CD4-positive, alpha-beta T cell treated with Interleukin-1 beta for 1 hour (primary cell): ENCODE measurements at places on chromosomes 13 and 19.

DNA sequence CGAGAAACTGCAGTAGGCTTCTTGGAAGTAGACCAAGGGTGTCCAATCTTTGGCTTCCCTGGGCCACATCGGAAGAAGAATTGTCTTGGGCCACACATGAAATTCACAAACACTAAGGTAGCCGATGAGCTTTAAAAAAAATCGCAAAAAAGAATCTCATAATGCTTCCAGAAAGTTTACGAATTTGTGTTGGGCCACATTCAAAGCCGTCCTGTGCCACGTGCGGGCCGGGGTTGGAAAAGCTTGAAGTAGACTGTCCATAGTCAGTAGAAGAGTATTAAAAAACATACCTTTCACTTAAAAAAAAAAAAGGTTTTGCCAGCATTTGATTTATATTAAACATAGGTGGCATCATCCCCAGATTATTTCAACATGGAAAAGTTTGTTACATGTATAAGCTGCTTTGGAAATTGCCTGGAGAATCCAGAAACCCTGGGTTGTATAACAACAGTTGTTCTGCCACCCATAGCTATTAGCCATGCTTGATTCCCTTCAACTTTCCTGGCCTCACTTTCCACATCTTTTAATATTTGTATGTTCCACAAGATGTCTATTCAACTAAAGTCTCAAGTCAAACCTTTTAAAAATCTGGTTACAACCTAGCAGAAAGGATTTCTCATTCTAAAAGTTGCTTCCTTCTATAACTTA, 1.0 kb downstream of the IFT88 start:
- no peak for DNase-seq

GRCh38 chr19:5314012-5314906, 26.4 kb downstream of the PTPRS start:
- DNase-seq = no peak

DNA sequence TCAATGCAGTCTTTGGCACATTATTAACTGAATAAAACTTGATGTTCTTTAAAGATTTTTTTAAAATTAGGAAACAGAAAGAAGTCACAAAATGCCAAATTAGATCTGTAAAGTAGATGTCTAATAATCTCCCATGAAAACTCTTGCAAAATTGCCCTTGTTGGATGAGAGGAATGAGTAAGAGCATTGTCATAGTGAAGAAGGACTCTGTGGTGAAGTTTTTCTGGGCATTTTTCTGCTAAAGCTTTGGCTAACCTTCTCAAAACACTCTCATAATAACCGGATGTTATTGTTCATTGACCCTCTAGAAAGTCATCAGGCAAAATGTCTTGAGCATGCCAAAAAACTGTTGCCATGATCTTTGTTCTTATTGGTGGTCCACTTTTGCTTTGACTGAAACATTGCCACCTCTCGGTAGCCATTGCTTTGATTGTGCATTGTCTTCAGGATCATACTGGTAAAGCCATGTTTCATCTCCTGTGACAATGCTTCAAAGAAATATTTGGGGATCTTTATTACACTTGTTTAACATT, 549.3 kb downstream of the LIG4 start:
- no peak for DNase-seq

- no peak for DNase-seq
These were observed 98.7 kb downstream of the FAM216B start for GRCh38 chr13:42880056-42880605.

GRCh38 chr13:110419381-110419791, 112.3 kb downstream of the COL4A2 start:
- no peak for DNase-seq

DNA sequence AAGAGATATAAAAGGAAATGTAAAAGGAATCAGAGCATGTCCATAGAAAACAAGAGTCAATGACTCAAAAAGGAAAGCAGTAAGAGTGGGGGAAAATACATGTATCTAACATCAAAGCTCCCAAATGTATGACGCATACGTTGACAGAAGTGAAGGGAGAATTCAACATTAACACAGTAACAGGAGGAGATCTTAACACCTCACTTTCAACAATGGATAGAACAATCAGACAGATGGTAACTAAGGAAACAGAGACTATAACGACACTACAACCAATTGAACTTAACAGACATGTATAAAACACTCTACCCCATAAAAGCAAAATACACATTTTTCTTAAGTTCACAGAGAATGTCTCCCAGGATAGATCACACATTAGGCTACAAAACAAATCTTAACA, 774.8 kb upstream of the ARGLU1 start:
- no peak for DNase-seq

DNA sequence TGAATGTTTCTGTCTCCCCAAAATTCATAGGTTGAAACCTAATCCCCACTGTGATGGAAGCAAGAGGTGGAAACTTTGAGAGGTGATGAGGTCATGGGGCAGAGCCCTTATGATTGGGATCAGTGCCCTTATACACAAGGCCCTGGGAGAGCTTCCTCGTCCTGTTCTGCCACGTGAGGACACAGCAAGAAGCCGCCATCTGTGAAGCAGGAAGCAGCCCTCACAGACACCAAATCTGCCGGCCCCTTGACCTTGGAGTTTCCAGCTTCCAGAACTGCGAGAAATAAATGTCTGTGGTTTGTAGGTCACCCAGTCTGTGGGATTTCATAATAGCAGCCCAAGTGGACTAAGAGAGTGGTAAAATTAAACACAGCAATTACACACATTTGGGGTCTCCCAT, 737.4 kb downstream of the UQCRFS1 start:
- DNase-seq = no peak

DNA sequence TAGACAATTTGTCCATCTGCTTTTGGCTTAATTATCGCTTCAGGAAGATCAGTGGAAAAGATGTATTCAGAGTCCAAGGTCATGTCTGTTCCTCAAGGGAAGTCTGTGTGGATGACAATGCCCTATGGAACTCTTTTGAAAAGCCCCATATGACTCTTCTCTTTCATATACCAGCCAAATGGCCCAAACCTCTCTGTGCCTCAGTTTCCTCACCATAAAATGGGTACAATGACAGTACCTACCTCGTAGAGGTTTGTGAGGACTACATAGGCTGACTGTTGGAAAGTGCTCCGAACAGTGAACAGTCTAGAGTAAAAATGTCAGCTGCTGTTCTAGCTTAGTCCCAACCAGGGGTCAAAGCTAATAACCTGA, 104.6 kb downstream of the COL4A2 start:
- DNase-seq = no peak

- no peak for DNase-seq
These were observed 1364.9 kb upstream of the MIR17HG start for GRCh38 chr13:89982407-89983095.

GRCh38 chr13:47148543-47148942, 251.7 kb upstream of the HTR2A start:
- DNase-seq = no peak

DNA sequence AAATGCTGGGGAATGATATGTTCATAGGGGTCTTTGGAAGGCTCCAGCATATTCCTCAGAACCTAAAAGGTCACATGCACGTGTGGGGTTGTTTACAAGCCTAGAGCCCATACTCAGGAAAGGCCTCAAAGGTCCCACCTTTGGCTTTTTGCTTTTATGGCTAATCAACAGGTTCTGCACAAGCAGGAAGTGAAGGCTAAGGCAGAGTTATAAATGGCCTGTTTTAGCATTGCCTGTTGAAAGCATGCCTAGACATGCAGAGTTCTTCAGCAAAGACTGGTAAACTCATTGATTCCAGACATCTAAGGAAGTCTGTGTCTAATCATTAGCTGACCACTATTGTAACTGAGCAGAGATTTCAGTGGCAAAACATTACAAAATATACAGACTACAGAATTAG, 198.3 kb downstream of the KCNRG start:
- no peak for DNase-seq

DNA sequence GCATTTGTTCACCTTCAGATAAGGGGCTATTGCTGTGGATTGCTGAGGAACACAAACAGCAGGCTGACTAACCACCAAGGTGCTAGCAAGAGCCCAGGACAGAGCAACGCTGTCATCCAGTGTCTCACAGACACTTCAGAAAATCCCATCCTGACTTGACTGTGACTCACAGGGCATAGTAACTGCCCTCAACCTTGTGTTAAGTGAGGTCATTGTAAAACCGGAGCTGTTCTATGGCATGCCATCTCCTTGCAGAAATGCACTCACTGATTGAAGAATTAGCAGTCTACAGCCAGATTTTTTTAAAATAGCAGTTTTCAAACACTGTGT, 51.1 kb downstream of the TNFRSF19 start:
- no peak for DNase-seq

DNA sequence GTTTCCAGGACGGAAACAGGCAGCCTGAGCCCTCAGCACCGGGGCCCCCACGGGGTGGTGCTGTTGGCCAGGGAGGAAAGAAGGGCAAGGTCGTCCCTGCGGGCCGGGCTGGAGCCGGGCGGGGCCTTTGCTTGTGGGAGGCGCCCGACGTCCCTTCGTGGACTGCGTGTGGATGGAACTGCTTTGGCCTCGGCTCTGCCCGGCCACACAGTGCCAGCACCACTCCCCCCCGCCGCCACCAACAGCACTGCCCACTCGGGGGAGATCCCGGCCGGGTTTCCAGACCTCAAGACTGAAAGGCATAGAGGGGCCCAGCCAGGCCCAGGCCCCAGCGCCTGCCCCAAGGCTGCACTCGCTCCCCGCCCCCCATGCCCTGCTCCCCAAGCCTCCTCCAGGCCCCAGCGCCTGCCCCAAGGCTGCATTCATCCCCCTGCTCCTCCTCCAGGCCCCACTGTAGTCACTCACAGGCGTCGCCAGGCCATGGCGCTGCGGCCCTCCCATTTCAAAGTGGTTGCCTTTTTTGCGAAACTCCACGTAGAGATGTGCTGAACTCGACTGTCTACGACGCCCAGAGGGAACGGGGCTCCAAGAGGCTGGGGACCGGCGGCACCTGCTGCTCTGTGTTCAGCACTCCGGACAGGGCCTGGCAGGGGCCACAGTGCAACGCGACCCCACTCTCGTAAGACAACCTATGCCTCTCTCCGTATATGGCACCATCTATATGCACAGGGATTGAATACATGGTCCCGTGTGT, 22.5 kb downstream of the C13orf46 start:
- peak; percentile 67 for DNase-seq

- DNase-seq = no peak
These were observed 27.3 kb upstream of the SLC7A10 start for GRCh38 chr19:33252971-33253370.

DNA sequence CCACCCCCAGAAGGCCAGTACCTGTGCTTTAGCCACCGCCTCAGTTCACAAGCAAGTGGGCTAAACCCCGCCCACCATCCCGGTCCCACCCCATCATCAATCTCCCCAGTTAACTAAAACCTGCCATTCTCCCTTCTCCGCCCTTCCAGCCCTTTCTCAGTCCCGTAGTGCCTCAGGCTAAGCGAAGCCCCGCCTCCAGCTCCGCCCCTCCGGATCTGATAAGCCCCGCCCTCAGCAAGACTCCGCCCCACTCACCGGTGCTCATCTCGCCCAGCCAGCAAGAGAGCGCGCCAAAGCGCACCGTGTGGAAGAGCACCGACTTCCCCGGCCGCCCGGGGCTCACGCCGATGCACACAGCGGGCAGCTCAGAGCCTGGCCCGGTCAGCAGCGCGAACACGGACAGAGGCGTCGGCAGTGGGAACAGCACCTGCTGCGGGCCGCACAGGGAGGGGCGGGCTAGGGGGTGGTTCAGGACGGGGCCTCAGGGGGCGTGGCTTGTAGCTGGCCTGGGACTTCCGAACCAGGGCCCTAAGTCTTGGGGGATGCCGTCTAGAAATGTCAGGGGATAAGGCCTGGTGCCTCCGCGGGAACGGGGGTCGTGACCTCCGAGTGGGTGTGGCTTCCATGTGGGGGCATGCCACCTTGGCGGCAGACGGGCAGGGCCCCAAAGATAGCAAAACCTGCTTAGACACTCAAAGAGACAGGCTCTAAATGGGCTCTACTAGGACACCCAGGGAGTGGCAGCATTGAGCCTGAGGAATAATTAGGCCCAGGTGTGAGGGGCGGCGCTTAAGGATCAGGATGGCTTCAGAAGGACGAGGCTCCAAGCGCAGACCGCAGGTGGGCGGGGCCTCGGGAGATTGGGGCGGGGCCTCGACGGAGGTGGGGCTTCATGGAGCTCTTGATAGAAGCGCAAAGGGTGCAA, 21.4 kb downstream of the MAP4K1 start:
- DNase-seq = peak; percentile 11

DNA sequence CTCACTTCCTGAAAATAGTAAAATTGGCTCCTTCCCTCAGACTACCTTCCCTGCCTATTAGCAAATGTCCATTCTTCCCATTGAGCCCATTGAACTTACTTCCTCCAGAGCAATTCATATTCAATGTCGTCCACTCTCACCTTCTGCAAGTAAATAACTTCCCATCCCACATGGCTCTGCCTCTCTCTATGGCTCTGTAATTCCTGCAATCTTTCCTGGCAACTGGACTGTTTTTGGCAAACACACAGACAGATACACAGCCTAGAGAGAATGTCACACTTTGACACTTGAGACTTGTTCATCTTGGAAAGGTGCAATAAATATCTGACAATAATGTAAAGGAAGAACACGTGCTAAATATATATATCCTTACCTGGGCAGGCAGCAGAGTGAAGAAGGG, 18.3 kb downstream of the UQCRFS1 start:
- no peak for DNase-seq

- no peak for DNase-seq
These were observed 24.8 kb upstream of the SLC1A5 start for GRCh38 chr19:46812977-46813838.

DNA sequence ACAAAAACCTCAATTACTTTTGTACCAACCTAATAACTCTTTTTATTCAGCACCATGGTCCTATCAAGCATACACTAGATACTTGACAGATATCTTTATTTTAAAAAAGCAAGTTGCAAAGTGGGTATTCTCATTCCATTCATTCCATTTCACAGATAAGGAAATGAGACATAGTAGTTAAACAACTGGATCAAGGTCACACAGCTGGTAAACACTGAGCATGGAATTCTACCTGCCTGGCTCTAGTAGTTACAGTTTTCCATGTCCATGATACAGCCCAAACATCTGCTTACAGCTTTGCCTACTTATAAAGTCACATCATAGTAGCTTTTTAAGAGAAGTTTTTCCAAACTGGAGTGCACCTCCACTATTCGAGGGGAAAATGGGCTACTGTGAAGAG, 57.1 kb upstream of the SERTM1 start:
- DNase-seq = no peak
